ENCODE measurements at places on chromosomes 5 and 9.

- DNase-seq: no peak
Measured at GRCh38 chr5:170554521-170555267, 50.9 kb downstream of the KCNIP1 start.

DNA sequence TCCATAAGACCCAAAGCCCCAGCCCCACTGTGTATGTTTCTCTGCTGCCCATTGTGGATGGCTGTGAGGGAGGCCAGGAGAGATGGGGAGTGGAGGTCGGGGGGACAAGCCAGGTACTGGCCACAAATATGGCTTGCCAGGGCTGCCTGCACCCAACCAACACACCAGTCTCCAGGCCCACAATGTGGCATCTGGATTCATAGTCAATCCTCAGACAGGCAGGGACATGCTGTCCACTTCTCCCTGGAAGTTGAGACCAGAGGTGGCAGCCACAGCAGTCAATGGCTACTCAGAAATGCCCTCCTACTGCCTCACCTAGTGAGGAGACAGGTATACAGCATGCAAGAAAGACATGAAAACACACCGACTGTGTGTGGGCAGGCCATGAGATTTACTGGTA lies 61.2 kb upstream of the SLC25A51 start:
- no peak for DNase-seq

DNA sequence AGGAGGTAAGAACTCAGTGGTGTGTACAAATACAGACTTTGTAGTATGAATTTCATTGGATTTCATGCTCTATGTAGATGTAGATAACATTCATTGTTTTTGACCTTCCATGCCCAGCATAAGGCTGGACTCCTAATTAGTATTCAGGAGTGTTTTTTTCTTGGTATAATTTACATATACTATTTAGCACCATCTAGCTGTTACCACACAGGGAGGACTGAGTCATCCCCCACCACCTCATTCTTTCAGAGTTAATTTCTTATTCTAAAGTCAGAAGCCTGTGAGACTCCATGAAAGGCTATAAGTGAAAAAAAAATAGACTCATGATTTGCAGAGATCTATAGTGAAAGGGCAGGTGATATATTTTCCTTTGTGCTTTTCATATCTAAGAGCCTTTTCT lies 555.0 kb downstream of the PRR16 start:
- no peak for DNase-seq

- no peak for DNase-seq
Measured at GRCh38 chr5:74603376-74603775, 37.2 kb downstream of the ENC1 start.

DNA sequence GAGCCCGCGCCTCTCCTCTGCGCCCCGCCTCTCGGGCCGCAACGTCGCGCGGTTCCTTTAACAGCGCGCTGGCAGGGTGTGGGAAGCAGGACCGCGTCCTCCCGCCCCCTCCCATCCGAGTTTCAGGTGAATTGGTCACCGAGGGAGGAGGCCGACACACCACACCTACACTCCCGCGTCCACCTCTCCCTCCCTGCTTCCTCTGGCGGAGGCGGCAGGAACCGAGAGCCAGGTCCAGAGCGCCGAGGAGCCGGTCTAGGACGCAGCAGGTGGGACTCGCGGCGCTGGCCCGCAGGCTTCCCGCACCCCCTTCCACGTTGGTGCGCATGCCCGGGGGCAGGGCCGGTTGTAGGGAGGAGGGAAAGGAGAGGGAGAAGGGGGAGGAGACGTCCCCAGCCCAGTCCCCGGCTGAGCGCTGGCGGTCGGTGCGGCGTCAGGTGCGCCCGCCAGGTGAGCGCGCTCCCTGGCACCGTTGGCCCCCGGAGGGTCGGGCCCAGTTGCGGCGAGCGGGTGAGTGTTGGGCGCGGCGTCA lies at the start of gene OCLN:
Gene OCLN, plus strand, starts transcription at position 400 of the 532 bp plus-strand sequence. CDS start 11,455 bp downstream, outside the sequence.
- DNase-seq: peak; percentile 44

- no peak for DNase-seq
Measured at GRCh38 chr5:14450018-14450524, 131.5 kb upstream of the OTULINL start.
